ENCODE measurements at places on chromosomes 13 and 19. TPM values are rescaled to one million over a fixed set of nuclear protein-coding genes. Genes with fewer than 3 reads are reported as not detected.

The GIPR gene
- total RNA-seq, result 0.25 TPM

The CFAP97D2 gene
- not detected for total RNA-seq

The TYROBP gene
- 2.5 TPM for total RNA-seq

The TMIGD2 gene
- not detected for total RNA-seq

The FCER2 gene
- under 0.01 TPM for total RNA-seq

The SOHLH2 gene
- total RNA-seq, result 0.74 TPM

The SYT3 gene
- 22.9 TPM for total RNA-seq

The NLRP4 gene
- not detected for total RNA-seq

The POLR2E gene
- 31.0 TPM for total RNA-seq

The MYBPC2 gene
- total RNA-seq, result under 0.01 TPM

The ANGPTL4 gene
- total RNA-seq, result 1.5 TPM

The CEACAM8 gene
- total RNA-seq, result 0.25 TPM

The ZNF470 gene
- total RNA-seq, result 11.8 TPM

The PSPN gene
- 3.0 TPM for total RNA-seq

The ZNF556 gene
- total RNA-seq, result 0.25 TPM

The RUBCNL gene
- 2.7 TPM for total RNA-seq

The C19orf38 gene
- not detected for total RNA-seq

The ZNF324B gene
- total RNA-seq, result 14.0 TPM

The PSG1 gene
- total RNA-seq, result not detected

The GJB6 gene
- total RNA-seq, result 7.1 TPM

The WTIP gene
- total RNA-seq, result 13.0 TPM

The ZNF471 gene
- 17.0 TPM for total RNA-seq

The FOSB gene
- 0.49 TPM for total RNA-seq

The ZNF66 gene
- 18.2 TPM for total RNA-seq

The ZIC5 gene
- total RNA-seq, result 2.0 TPM

The CHERP gene
- total RNA-seq, result 15.0 TPM

The TMPRSS9 gene
- total RNA-seq, result 0.25 TPM

The ZNF729 gene
- under 0.01 TPM for total RNA-seq

The LILRA6 gene
- total RNA-seq, result under 0.01 TPM

The TRPM4 gene
- total RNA-seq, result 4.2 TPM

The LGALS4 gene
- not detected for total RNA-seq

The ZNF155 gene
- 7.9 TPM for total RNA-seq

The ZNF571 gene
- total RNA-seq, result 12.3 TPM

The CCDC8 gene
- 2.5 TPM for total RNA-seq

The IGFL3 gene
- total RNA-seq, result not detected

The KCNN4 gene
- 0.49 TPM for total RNA-seq

All from temporal lobe (tissue), 4 donors.